Vagina (tissue), 2 donors: ENCODE measurements at places on chromosomes 6 and 20.

- H3K36me3 ChIP-seq, result no peaks in the 10 kb centered on the region
- peaks cover 25% of the 10 kb centered on the region for H3K4me1 ChIP-seq
- DNase-seq, result no peak
- no peak overlapping the region for H3K4me3 ChIP-seq
- H3K27ac ChIP-seq, result no peak overlapping the region
- H3K27me3 ChIP-seq, result no peaks in the 10 kb centered on the region
These were observed 4.0 kb downstream of the FUCA2 start for GRCh38 chr6:143507358-143508145.

DNA sequence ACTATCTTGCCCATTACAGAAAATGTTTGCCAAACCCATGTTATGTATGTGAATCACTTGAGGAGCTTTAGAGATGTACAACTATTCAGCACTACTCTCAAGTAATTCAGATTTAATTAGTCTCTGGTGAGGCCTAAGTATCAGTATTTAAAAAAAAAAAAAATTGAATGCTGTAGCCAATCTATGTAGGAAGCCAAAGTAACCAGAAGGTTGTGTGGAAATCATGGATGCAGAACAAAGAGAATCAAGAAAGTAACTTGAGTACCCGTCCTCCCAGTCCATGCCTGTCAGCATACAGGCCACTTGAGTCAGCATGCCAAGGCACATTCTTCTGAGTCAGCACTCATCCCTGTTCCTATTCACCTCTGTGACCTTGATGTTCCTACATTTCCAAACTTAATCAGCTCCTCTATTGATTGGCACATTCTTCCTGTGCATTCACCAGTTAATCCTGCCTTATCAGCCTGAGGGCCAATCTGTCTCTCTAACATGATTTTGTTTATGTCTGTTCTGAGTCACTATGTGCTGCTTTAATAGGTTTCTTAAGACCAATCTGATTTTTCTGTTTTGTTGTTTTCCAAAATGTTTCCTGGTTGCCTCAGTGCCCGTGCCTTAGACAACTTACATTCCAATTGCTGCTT lies 165.6 kb downstream of the KCNQ5 start:
- no peak overlapping the region for H3K4me3 ChIP-seq
- no peaks in the 10 kb centered on the region for H3K27me3 ChIP-seq
- no peak for DNase-seq
- no peak overlapping the region for H3K27ac ChIP-seq
- no peaks in the 10 kb centered on the region for H3K36me3 ChIP-seq

DNA sequence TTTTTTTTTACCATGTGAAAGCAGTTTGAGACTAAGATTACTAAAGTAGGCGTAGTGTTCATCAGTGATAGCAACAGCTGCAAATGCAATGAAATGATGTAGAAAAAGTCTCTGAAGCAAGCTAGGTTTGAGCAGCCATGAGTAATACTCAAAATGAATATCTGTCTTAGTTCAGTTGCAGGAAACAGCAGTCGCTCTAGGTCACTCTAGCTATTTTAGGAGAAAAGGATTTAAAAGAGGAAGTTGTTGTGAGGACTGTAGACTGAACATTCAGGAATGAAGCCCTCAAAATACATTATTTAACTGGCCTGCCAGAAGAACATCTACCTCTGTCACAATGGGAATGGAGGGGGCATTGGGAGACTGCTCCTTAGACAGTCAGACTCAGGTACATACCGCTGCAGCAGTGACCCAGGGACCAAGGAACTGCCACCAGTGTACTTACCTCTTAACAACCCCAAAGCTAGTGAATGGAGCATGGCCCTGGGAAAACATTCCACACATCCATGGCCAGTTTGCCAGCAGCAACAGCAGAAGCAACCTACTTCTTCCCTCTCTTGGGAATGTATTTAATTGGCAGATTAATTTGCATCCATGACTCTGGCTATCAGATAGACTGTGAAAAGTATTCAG lies 243.0 kb upstream of the KHDRBS2 start:
- H3K4me3 ChIP-seq, result no peak overlapping the region
- DNase-seq, result no peak
- no peaks in the 10 kb centered on the region for H3K27me3 ChIP-seq
- no peaks in the 10 kb centered on the region for H3K4me1 ChIP-seq
- H3K36me3 ChIP-seq, result no peaks in the 10 kb centered on the region

- no peaks in the 10 kb centered on the region for H3K27me3 ChIP-seq
- H3K36me3 ChIP-seq, result no peaks in the 10 kb centered on the region
- peaks cover 41% of the 10 kb centered on the region for H3K4me1 ChIP-seq
These were observed 39.6 kb downstream of the LAMA4 start for GRCh38 chr6:112214739-112215269.

GRCh38 chr6:16400248-16400760 lies 161.9 kb downstream of the GMPR start:
- peaks cover 23% of the 10 kb centered on the region for H3K4me1 ChIP-seq
- no peak overlapping the region for H3K4me3 ChIP-seq
- peak overlapping the region; percentile 7 for H3K27ac ChIP-seq
- H3K27me3 ChIP-seq, result no peaks in the 10 kb centered on the region

- no peak overlapping the region for H3K4me3 ChIP-seq
- H3K27me3 ChIP-seq, result no peaks in the 10 kb centered on the region
- H3K36me3 ChIP-seq, result no peaks in the 10 kb centered on the region
- no peak overlapping the region for H3K27ac ChIP-seq
These were observed 7.8 kb upstream of the C2 start for GRCh38 chr6:31919624-31920303.
